Placental pericyte (primary cell): ENCODE measurements at places on chromosomes 16 and 17. TPM values are rescaled to one million over a fixed set of nuclear protein-coding genes. Genes with fewer than 3 reads are reported as not detected.

Gene DNAH9
- total RNA-seq: not detected in 2 replicates

Gene CCL1
- total RNA-seq: not detected in 2 replicates

Gene RASD1
- total RNA-seq: 1.1 and 2.2 TPM in 2 replicates

Gene GRAPL
- 0.14 TPM in 1 of 2 replicates, not detected in the other for total RNA-seq

Gene PRPSAP1
- total RNA-seq: 46.0 and 53.0 TPM in 2 replicates

Gene MMP25
- not detected in 2 replicates for total RNA-seq

Gene CEP112
- total RNA-seq: 6.8 and 8.3 TPM in 2 replicates

Gene ASPHD1
- total RNA-seq: 2.3 and 9.2 TPM in 2 replicates

Gene TMEM98
- total RNA-seq: 98.1 and 196 TPM in 2 replicates

Gene SLC16A13
- total RNA-seq: 1.1 and 2.8 TPM in 2 replicates

Gene TPSD1
- total RNA-seq: not detected in 2 replicates

Gene OR2C1
- 0.22 TPM in 1 of 2 replicates, not detected in the other for total RNA-seq

Gene SULT1A1
- 0.57 and 13.3 TPM in 2 replicates for total RNA-seq

Gene SRCAP
- 16.2 and 30.4 TPM in 2 replicates for total RNA-seq
